ENCODE measurements at places on chromosomes 2 and 18. TPM values are rescaled to one million over a fixed set of nuclear protein-coding genes. Genes with fewer than 3 reads are reported as not detected.

DNA sequence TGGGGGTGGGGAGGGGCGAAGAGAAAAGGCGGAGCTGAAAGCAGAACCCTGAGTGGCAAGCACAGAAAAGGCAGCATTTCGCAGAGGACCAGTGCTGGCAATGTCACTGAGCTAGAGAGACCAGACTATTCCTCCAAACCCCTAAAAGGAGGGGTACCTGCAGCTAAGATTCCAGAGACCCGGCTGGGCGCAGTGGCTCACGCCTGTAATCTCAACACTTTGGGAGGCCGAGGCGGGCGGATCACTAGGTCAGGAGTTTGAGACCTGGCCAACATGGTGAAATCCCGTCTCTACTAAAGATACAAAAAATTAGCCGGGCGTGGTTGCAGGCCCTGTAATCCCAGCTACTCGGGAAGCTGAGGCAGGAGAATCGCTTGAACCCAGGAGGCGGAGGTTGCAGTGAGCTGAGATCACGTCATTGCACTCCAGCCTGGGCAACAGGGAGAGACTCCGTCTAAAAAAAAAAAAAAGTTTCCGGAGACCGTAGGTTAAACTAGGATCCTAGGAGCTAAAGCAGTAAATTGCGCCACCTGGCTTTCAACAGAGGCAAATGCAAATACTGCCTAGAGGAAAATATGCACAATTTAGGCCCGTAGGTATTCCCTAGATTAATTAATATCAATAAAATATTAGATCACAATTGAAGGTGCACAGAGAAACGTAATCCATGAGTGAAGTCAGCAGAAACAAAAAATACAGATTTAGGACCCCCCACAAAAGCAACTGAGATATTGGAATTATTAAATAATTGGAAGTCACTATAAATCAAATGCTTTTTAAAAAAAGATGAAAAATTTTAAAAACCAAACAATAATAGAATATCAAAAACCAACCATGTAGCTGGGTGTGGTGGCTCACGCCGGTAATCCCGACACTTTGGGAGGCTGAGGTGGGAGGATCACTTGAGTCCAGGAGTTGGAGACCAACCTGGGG is 4.9 kb downstream of the UCN start:
- no peak for DNase-seq

DNA sequence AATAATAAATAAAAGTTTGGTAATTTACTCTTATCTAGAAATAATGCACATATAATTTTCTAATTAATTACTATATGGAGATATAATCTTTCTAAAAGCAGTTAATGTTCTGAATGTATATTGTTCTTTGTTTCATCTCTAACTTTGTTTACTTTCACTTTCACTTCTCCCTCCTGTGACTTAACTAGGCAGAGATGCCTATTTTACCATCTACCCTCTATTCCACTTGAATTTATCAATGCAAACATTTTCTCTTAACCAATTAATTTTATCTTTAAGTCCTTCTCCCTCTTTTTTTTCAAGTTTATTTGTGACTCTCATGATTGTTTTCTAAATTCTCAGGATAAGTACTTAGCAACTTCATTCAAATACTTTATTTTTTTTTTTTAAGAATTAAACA is 55.1 kb upstream of the IL1RL1 start:
- DNase-seq: no peak

DNA sequence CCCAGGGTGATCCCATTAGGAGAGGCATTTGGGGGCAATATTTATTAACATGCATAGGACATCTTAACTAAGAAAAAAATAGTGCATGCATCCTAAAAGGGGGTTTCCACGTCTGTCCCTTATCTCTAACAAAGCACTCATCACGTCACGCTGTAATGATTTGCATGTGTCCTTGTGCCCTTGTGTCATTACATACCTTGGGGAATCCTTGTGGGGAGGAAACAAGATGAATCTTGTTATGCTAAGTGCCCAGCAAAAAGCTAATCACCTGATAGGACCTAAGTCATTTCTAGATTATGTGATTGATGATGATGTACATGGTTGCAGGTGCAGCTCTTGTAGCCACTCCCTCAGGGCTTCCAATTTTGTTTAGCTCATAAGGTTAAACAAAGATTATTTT is 250.9 kb downstream of the FBXO15 start:
- no peak for DNase-seq

- DNase-seq: no peak
These were observed 18.1 kb downstream of the IMPA2 start for GRCh38 chr18:11999429-11999828.

GRCh38 chr18:27863780-27864430 is 313.0 kb downstream of the CDH2 start:
- no peak for DNase-seq

DNA sequence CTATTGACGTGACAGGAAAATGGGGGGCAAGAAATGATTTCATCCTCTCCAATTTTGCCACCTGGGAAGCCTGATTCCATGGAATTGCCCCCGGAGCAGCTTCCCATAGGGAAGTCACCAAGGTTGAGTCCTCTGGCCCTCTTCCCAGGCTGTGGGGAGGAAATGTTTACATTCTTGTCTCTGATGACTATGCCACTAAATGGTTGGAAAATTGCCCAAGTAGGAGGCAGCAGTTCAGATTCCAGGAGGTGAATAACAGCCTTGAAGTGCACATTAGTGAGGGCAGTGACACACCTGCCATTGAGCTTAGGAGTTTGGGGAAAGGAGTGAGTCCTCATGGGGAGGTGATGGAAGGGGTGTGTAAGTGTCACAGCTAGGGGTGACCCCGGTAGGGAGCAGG is 449.2 kb upstream of the DCC start:
- peak; percentile 43 for DNase-seq

DNA sequence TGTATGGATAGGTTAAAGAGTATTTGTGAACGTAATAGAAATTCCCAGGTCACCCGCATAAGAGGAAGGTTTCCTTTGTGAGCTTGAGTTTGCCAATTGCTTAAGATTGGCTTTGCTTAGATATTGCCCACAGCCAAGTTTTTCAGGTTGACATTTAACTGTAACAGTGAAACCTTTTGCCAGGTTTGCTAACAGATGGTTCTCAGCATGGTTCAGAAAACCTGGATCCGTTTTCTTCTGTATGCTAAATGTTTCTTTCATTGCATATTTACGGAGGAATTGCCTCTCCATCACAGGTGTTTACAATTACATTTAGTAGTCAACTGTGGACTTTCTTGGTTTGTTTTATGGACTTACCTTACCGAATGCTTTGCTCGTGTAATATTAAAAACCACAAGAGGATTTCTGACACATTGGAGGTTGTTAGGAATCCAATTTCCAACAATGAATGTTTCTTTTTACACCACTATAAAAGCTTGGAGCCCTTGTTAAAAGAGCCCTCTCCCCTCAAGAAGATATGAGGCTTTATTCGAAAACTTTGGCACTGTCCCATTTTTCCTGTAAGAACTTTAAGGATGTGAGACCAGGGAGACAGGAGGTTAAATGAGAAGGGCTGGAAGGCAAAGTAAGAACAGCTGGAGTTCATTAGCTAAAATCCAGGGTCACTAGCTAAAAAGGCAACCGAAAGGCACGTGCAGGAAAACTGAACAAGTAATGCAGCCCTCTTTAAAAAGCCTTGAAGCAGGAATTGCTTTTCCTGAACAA is 7.8 kb downstream of the CDK15 start:
- no peak for DNase-seq

DNA sequence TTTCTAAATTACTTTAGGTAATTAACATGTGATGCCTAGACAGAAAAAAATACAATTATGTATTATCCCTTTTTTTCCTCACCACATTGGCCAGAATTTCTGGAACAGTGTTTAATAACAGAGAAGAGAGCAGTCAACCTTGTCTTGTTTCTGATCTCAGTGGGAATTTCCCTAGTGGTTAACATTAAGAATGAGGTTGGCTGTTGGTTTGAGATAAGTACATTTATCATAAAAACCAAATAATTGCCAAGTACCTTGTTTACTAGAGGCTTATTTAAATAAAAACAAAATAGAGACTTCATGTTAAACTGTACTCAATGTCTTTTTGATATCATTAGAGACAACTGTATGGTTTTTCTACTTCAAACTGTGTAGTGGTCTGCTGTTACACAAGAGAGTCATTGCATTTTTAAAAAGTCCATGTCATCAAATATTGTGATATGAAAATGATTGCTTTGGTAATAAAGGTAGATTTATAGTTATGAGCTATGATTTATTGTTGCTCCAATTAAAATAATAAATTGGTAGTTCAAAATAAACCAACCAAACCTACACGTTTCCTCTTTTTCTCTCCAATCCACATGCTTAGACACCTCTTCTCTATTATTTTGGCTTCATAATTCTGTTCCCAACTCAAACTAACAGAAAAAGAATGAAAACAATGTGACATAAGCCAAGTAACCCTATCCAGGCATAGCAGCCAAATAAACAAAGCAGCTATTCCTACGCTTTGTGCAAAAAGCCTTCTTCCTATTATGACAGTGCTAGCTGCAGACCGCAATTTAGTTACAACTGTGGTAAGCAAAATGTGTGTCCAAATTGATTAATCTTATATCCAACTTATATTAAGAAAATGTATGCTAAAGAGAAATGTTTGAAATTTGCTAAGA is 20.9 kb upstream of the TANK start:
- DNase-seq: no peak

DNA sequence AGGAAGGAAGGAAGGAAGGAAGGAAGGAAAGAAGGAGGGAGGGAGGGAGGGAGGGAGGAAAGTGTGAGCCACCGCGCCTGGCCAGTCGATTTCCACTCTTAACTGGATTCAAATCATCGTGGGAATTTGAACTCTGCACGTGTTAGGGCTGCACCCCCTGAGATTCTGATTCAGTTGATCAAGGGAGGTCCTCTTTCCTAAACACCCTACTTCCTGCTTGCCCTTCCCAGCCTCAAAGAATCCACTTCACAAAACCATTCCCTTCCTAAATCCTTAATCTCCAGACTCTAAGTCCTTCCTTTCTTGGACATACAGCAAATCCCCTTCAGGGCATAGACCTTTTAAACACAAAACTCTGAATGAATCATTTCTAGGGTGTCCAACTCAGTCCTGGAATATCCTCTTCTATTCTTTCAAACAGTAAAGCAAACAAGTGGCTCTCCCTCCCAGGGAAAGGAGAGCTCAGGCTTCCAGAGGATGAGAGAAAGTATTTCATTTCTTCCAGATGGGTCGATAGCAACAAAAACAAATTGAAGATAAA is 68.2 kb upstream of the MBOAT2 start:
- DNase-seq: no peak

DNA sequence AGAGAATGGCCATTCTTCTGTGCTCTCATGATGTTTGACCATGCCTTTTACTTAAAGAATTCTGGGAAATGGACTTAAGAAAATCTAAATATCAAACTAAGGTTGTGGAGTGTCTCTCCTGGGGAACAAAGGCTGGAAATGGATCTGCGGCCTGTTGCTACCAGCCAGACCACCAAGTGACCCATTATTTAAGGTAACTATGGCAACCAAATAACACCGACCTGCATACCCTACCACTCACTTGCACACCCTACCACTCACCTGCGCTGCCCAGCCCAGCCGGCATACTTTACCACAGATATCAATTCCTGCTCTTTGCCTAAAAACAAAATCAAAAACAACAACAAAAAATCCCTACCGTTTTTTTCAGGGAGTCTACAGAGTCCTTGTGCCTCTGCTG is 203.2 kb downstream of the NBAS start:
- no peak for DNase-seq

DNA sequence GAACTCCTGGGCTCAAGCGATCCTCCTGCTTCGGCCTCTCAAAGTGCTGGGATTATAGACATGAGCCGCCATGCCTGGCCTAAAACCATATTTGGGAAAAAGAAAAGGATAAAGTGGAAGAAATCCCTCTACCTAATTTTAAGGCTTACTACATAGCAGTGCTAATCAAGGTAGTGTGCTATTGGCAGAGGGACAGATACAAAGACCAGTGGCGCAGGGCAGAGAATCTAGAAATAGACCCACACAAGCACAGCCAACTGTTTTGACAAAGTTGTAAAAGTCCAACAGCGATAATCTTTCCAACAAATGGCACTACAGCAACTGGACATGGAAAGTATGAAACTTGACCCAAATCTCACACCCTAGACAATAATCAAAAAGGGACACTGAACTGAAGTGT is 138.4 kb downstream of the TFCP2L1 start:
- DNase-seq: no peak

DNA sequence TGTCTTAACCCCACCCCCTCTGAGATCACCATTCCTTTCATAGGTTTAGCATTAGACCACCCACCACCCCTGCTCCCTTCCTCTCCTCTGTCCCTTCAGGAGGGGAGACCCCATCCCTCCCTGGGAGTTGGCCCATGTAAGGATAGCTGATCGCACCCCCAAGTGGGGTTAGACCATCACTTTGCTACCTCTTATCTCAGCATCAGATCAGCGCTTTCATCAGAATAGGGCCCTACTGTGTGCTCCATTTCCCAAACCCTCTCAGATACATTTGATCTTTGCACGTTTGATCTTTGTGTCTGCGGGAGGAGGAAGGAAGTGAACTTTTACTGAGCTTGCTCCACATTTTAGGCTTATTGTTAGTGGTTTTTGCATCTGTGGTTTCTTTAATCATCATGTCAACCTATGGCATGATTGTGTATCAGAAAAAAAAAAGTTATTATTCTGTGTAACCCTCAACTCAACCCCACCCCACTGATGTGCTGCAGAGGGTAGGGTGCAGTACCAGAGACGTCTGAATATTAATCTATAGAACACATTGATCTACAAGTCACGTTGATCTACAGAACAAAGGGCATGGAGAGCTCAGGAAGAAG is 81.2 kb downstream of the PDCL3 start:
- no peak for DNase-seq

DNA sequence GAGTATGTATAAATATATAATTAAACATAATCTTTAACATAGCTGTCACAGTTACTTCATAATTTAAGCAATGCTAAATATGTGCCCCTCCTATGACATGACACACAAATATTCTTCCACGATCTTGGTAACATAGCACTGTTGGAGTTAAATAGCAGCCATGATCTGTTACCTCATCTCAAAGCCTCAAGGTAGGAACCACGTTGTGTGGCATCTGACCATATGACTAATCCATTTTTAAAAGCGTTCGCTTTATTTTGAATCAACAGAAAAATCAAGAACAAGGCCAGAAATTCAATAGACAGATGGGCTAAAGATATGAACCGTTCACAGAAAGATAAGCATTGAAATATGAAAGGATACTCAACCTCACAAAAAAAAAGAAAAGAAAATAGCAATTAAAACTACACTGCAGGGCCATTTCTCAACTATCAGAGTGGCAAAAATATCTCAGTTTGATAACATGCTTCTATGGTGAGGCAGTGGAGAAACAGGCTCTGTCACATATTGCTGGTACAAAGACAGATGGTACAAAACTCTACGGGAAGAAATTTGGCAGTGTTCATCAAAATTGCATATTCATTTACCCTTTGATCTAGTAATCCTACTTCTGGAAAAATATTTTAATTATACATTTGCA is 105.9 kb downstream of the TMX3 start:
- DNase-seq: no peak

DNA sequence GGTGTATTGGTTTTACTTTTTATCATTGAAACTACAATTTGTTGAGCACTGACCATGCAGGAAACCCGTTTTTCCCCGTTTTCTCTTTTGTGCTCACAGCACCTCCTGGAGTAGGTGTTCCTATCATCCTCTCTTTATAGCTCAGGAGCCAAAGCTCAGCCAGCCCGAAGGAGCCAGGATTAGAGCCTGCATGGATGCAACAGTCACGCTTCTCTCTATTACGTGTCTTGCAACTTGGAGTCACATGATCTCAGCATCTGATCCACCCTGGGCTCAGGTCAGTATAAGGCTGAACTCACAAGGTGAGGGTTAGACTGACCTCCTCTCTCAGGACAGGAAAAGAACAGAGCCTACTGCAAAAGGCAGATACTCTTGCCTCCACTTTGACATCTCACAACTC is 150.5 kb downstream of the MBP start:
- peak; percentile 28 for DNase-seq

Gene IL36A
- not detected for total RNA-seq

Gene ACADL
- 9.0 TPM for total RNA-seq

Gene LYPD1
- 0.36 TPM for total RNA-seq

Gene ASB18
- not detected for total RNA-seq

Measured in ureter (tissue), 1 donor.